Astrocyte (in vitro differentiated cells and primary cell): ENCODE measurements at places on chromosomes 16 and 17. TPM values are rescaled to one million over a fixed set of nuclear protein-coding genes. Genes with fewer than 3 reads are reported as not detected.

Gene ALG1
- 23.1 and 23.2 TPM in 2 replicates for total RNA-seq

DNA sequence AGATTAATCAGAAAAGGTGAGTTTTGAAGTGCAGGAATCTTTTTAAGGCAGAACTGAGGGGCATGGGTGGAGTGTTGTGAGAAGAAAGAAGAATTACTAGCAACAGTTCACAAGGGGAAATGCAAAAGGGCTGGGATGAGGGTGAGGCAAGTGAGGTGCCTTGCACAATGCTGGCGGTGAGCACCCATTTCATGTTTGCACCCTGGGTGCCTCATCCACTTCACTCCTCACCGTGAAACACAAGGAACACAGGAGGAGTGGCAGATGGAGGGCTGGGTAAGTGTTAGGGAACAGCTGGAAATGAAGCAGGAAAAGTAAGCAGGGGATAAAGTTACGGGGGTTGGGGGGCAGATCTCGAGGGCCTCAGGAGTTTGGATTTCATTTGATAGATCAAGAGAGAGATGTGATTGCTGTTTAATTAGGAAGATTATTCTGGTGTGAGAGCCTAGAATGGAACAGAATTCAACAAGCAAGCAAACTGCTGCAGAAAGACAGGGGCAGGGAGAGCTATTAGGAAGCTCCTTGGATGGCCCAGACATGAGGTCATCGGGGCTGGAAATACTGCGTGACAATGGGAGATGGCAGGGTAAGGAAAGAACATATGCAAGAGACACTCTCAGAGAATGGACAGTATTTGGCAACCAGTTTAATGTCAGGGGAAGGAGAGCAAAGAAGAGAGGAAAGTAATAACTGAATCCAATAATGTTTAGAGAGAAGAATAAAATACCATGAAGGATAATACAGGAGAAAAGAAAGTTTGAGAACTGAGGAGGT, 8.3 kb upstream of the HEATR6 start:
- peak; percentile 40 for DNase-seq

GRCh38 chr17:32504166-32504990, 17.6 kb downstream of the CDK5R1 start:
- DNase-seq: peak; percentile 31

DNA sequence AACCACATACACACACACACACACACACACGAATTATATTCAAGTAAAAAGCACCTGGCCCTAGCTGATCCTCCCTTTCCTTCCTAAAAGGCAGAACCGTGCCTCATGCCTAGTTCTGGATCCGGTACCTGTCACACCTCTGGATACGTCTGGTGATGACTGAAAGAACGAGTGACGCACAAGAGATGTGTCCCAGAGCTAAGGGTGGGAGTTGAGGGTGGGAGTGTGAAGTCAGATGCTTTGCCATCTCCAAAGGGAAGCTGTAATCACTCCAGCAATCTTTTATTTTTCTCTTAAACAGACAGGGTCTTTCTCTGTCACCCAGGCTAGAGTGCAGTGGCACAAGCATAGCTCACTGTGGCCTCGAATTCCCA, 26.5 kb upstream of the GSG1L start:
- no peak for DNase-seq

DNA sequence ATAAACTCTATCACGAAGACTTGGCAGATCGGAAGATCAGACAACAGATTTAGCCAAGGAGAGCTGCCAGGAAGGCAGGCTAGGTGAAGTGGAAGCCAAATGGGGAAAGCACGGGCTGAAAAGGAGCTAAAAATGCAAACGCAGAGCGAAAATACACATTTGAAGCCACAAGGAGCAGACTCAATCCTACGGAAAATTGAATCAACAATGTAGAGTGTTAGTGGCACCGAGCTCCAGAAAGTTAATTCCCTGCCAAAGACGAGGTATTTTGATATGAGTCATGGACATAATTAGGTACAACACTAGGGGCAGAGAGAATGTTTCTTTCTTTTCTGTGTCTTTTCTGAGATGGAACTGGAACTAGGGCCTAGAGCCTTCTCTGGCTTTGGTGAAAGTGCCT, 20.7 kb downstream of the GSG1L start:
- DNase-seq: peak; percentile 67

GRCh38 chr16:63363738-63364137, 1327.5 kb upstream of the CDH8 start:
- no peak for DNase-seq

Gene MLYCD
- 2.7 and 2.8 TPM in 2 replicates for total RNA-seq

- no peak for DNase-seq
Observed at GRCh38 chr16:47995354-47995753, 160.4 kb downstream of the ABCC12 start.

Gene HOXB9
- total RNA-seq: 0.10 and 0.11 TPM in 2 replicates

Gene KRTAP2-2
- total RNA-seq: not detected in 2 replicates

DNA sequence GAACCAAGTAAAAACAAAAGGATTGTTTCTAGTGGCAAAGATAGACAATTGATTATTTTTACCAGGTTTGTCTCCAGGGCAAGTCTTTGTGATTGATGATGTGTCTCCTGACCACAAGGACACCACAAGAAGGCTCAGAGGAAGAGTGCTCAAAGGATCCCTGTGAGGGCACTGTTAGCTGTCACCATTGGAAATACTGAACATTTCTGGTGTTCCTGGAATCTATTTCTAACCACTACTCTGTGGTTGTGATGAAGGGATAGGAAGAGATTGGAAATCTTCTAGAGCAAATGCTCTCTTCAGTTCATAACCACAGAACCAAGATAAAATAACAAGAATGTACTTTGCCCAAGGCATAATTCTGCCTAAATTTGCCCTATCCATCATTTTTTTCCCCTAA, 15.3 kb downstream of the RNF43 start:
- DNase-seq: peak; percentile 90

- DNase-seq: no peak
Observed at GRCh38 chr17:289409-289808, 63.2 kb downstream of the RPH3AL start.

DNA sequence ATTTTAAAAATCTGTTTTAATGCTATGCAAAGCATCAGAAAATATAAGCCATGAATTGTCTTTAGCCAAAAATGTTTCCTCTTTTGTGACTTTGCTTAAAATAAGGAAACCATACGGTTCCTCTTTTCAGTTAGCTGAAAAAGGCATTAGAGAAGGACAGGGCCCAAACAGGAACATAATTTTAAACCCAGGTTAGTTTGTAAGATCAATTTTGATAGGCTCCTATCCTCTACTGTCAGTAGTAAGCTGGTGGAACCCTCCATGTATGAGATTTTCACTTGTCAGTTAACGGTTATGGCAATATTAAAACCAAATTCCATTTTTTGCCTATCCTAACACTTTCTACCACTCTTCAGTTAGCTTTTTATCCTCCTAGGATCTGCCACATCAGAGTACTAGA, 4.3 kb downstream of the EVI2B start:
- DNase-seq: no peak

GRCh38 chr17:39193346-39193745, 4.1 kb downstream of the CACNB1 start:
- DNase-seq: no peak

DNA sequence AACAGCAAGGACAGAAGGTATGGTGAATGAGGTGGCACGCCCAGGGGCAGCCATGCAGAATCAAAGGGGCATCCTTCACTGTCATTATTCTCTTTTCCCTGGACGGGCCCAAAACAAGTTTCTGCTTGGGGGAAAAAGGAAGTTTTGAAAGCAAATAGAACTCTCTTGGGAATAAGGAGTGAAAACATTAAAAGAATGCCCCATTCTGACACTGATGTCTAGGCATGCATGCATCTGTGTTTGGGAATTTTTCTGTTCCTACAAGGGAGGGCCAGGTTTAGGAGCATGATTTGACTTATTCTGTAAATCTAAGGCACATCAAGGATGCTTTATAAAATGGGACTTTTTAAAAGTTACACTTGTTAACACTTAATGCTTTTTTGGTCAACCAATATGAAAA, 34.3 kb upstream of the SLC12A3 start:
- no peak for DNase-seq

GRCh38 chr17:79077587-79077986, 3.0 kb downstream of the ENGASE start:
- no peak for DNase-seq

Gene ZNRF1
- total RNA-seq: 19.4 and 21.9 TPM in 2 replicates

- DNase-seq: peak; percentile 74
Observed at GRCh38 chr17:35578197-35578928, at the start of gene PEX12. Gene PEX12 (minus strand): TSS chr17:35578571. CDS start chr17:35578021, 550 bp downstream.

Gene LGALS9B
- total RNA-seq: not detected in 2 replicates

Gene SULT1A3
- 8.6 and 11.9 TPM in 2 replicates for total RNA-seq

DNA sequence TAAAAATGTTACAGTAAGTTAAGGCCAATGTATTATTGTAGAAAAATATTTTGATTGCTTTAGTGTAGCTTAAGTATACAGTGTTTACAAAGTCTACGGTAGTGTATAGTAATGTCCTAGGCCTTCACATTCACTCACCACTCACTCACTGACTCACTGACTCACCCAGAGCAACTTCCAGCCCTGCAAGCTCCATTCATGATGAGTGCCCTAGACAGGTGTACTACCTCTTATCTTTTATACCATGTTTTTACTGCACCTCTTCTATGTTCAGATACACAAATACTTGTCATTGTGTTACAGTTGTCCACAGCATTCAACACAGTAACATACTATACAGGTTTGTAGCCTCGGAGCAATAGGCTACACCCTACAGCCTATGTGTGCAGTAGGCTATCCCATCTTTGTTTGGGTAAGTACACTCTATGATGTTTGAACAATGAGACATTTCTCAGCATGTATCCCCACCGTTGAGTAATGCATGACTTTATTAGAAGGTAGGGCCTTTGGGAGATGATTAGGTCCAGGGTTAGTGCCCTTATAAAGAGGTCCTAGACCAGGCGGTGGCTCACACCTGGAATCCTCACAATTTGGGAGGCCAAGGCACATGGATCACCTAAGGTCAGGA, 117.8 kb downstream of the SLC39A11 start:
- peak; percentile 24 for DNase-seq

DNA sequence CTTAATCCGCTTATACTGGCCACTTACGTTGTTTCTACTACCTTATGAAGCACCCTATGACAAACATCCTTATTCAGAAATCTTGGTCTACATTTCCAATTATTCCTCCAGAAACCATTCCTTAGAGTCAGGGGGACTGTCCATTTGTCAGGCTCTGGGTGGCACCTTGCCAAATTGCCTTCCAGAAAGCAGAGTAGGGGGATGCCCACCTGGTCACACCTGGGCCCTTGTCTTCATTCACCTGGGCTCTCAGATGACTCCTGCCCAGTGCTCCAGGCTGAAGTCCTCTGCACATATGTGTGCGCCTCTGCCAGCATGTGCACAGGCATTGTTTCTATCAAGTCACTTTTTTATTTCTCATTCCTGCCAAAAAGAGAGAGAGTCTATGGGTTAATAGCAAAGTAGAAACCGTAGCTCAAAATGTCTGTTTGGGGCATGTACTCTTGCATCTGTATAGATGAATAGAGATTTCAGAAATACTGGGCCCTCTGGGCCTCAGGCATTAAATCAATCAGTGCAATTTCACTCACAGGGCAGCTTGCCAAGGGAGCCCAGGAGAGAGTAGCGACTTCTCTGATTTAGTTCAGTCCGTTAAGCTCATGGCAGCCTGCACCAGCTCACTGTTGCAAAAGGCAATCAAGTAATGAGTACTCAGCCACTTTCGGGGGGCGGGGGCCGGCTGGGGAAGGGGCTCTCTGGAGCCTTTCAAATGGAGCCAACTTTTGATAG, 104.7 kb downstream of the SOCS1 start:
- no peak for DNase-seq

GRCh38 chr16:2178321-2179106, 17.9 kb downstream of the CASKIN1 start:
- no peak for DNase-seq

GRCh38 chr16:21982108-21982507, 18.8 kb downstream of the PDZD9 start:
- no peak for DNase-seq

- DNase-seq: no peak
Observed at GRCh38 chr17:6239241-6239798, 169.1 kb downstream of the WSCD1 start.

Gene EFCAB13
- total RNA-seq: 0.66 and 1.4 TPM in 2 replicates

- DNase-seq: no peak
Observed at GRCh38 chr17:1729966-1730325, 5.4 kb downstream of the WDR81 start.

- peak; percentile 11 for DNase-seq
Observed at GRCh38 chr17:63919311-63919723, 678 bp upstream of the GH1 start.

- DNase-seq: no peak
Observed at GRCh38 chr17:15483431-15483830, 16.0 kb upstream of the CDRT4 start.

DNA sequence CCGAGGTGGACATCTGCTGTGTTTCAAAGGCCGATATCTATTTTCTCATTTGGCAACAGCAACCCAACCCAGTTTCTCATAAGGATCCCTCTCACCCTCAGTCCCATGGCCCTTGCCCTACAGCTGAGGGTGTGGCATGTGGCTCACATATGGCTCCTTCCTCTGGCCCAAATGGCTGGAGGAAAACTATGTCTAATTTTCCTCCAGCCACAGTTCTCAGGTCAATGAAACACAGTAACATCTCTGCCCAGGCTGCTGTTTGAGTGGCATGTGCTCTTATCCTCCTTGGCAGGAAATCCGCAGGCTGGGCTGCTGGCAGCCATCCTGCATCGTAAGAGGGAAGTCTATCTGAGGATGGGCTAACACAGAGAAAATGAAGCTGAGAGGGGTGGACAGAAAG, 24.1 kb downstream of the SERPINF1 start:
- no peak for DNase-seq

GRCh38 chr17:58329810-58330537, 1.4 kb upstream of the TSPOAP1 start:
- DNase-seq: no peak

DNA sequence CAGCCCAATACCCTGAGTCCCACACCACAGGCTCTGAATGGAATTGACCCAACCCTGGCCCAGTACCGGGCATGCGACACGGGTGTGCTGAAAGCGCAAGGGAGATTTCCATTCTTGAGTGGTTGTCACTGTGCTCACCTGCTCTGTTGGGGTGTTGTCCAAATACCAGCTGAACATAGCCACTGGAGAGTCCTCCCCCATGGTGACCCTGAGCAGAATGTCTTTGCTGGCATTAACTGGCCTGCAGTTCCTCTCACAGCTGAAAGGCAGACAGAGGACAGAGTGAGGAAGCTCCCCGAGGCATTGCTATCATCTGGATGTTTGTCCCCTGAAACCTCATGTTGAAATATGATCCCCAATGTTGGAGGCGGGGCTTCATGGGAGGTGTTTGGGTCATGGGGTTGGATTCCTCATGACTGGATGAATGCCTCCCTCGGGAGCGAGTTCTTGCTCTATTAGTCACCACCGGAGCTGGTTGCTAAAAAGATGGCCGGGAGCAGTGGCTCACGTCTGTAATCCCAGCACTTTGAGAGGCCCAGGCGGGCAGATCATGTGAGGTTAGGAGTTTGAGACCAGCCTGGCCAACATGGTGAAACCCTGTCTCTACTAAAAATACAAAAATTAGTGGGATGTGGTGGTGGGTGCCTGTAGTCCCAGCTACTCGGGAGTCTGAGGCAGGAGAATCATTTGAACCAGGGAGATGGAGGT, 57.3 kb upstream of the BCO1 start:
- DNase-seq: peak; percentile 91
